Cardiac muscle cell (in vitro differentiated cells and primary cell): ENCODE measurements at places on chromosomes 3 and 15. TPM values are rescaled to one million over a fixed set of nuclear protein-coding genes. Genes with fewer than 3 reads are reported as not detected.

Gene IL5RA
- polyA plus RNA-seq = not detected in 2 replicates

DNA sequence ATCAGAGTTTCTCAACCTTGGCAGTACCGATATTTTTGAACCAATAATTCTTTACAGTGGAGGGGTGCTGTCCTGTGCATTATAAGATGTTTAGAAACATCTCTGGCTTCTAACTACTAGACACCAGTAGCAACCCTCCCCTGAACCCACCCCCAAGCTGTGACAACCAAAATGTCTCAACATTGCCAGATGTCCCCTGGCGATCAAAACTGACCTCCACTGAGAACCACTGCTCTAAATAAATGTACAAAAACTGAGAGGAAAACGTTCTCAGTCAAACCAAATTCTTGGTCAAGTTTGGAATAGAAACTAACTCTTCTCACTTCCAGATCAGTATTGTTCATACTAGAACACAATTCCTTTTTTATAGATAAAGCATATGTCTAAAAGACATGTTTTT, 58.5 kb downstream of the GPR160 start:
- H3K4me1 ChIP-seq = no peaks in the 10 kb centered on the region
- H3K4me3 ChIP-seq = no peak overlapping the region
- no peak for DNase-seq
- H3K27me3 ChIP-seq = no peaks in the 10 kb centered on the region
- peaks cover 74% of the 10 kb centered on the region for H3K36me3 ChIP-seq

Gene MYRIP
- 0.55 and 0.60 TPM in 2 replicates for polyA plus RNA-seq

Gene SPINK8
- polyA plus RNA-seq = not detected in 2 replicates

GRCh38 chr3:124860599-124860998, 26.6 kb downstream of the ITGB5 start:
- no peak for DNase-seq
- H3K27ac ChIP-seq = no peak overlapping the region
- H3K36me3 ChIP-seq = no peaks in the 10 kb centered on the region
- no peaks in the 10 kb centered on the region for H3K4me1 ChIP-seq

GRCh38 chr3:60919296-60919695, 332.0 kb downstream of the FHIT start:
- H3K36me3 ChIP-seq = no peaks in the 10 kb centered on the region
- no peak overlapping the region for H3K27ac ChIP-seq
- DNase-seq = no peak
- H3K4me1 ChIP-seq = no peaks in the 10 kb centered on the region
- H3K4me3 ChIP-seq = no peak overlapping the region

DNA sequence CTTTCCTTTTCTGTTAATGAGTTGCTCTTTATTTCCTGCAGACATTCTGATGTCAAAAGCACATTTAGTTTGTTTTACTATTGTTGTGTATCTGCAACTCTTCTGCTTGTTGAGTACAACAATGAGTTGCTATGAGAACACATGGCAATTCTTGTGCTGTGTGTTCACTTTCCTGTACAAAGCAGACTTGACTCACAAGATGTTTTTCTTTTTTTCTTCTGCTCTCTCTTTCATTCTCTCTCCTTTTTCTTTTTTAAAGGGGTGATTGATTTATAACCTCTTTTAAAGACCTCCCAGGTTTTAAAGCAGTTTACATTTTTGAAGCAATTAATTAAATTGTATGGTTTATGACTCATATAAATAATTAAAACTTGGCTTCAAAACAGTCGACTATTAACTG, 31.6 kb upstream of the ABHD10 start:
- no peak overlapping the region for H3K27ac ChIP-seq
- no peaks in the 10 kb centered on the region for H3K27me3 ChIP-seq
- DNase-seq = no peak
- no peak overlapping the region for H3K4me3 ChIP-seq
- no peaks in the 10 kb centered on the region for H3K4me1 ChIP-seq

GRCh38 chr3:127652246-127652995, 20.3 kb upstream of the ABTB1 start:
- peak; percentile 82 for DNase-seq
- no peak overlapping the region for H3K27ac ChIP-seq
- no peaks in the 10 kb centered on the region for H3K36me3 ChIP-seq
- peaks cover 18% of the 10 kb centered on the region for H3K4me1 ChIP-seq

GRCh38 chr15:77266708-77267386, 153.1 kb downstream of the PEAK1 start:
- no peaks in the 10 kb centered on the region for H3K36me3 ChIP-seq
- H3K4me3 ChIP-seq = no peak overlapping the region
- no peak for DNase-seq
